ENCODE measurements at places on chromosomes 5 and 9. TPM values are rescaled to one million over a fixed set of nuclear protein-coding genes. Genes with fewer than 3 reads are reported as not detected.
A peak's percentile ranks its signal among the peaks of the same experiment; 100 is the strongest.

DNA sequence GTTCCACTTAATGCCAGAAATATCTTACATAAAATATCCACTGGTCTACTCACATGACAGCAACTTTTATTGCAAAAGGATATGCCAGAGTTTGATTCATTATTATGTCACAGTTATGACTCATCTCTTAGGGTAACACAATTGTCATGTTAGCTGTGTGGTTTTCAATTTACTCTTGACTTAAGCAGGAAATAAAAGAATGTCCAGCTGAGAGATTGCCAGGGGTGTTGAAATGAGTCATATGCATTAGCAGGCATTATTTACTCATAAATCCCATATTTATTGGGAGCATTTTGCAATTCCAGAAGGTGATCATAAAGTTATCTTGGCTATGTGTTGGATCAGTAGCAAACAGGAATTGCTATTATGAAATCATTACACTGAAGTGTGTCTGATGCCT is 1164.6 kb upstream of the CDH18 start:
- DNase-seq, result peak; percentile 95

The GALT gene
- 29.9 TPM for total RNA-seq

- no peak for DNase-seq
Measured at GRCh38 chr5:179801304-179802206, 5.1 kb downstream of the MGAT4B start.

- DNase-seq, result no peak
Measured at GRCh38 chr9:11973011-11973410, 720.2 kb upstream of the TYRP1 start.

- no peak for DNase-seq
Measured at GRCh38 chr5:32297181-32298058, 15.3 kb downstream of the MTMR12 start.

DNA sequence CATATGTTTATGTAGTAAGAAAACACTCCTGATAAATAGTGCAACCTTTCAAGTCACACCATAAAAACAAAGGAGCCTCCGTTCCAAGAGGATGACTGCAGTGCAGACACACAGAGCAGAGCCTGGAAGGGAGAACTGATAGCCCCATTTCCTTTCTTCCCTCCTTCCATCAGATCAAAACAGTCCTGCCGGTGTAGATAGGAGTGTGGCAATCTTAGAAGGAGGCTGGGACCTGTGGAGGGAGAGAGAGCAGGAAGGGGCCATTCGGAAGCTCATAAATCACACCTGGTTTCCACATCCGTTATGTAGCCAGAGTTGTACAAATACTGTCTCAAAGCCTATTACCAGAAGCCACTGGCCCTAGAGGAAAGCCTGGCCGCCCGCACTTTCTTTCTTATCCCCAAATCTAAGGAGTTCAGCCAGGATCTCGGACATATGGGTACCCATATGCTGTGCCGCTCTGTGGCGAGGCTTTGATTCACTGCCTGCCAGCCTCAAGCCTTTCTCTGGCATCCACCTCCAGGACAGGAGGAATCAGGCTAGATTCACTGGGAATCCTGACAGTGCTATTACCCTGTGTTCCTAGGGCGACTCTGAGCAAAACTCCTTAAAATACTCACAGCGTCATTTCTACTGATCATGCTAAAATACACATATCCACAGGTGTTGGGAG is 26.9 kb downstream of the DAP start:
- DNase-seq, result no peak

DNA sequence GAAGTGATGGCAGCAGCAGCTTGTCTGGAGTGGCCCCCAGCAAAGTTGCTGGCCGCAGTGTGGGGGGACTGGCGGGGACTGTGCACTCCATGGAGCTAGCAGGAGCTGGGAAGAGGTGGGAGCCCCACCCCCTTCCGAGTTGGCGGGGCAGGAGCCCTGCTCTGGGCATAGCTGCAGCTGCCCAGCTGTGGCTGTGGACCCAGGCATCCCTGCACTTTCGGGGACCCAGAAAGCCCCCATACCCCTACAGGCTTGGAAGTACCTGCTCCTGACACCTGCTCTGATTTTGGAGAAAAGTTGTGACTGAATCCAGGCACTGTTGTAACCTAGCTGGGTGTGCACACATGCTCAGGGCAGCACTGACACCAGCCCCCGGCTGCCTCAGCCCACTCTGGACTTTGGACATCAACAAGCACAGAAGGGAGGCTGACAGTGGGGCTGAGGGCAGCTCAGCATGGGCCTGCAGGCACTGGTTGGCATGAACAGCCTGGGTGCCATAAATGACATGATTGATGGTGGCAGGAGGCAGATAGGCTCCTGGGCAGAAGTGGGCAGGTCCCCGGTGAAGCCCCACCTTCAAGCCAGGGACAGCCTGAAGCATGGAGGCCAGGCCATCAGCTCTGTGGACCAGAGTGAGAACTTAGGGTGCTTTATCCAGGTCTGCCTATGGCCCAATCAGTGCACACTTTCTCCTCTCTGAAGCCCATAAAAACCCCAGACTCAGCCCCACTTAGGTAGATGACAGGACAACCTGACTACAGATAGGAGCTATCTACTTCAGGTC is 12.6 kb downstream of the LMBRD2 start:
- DNase-seq, result no peak

- peak; percentile 60 for DNase-seq
Measured at GRCh38 chr9:90925581-90926257, 124.1 kb downstream of the SYK start.

DNA sequence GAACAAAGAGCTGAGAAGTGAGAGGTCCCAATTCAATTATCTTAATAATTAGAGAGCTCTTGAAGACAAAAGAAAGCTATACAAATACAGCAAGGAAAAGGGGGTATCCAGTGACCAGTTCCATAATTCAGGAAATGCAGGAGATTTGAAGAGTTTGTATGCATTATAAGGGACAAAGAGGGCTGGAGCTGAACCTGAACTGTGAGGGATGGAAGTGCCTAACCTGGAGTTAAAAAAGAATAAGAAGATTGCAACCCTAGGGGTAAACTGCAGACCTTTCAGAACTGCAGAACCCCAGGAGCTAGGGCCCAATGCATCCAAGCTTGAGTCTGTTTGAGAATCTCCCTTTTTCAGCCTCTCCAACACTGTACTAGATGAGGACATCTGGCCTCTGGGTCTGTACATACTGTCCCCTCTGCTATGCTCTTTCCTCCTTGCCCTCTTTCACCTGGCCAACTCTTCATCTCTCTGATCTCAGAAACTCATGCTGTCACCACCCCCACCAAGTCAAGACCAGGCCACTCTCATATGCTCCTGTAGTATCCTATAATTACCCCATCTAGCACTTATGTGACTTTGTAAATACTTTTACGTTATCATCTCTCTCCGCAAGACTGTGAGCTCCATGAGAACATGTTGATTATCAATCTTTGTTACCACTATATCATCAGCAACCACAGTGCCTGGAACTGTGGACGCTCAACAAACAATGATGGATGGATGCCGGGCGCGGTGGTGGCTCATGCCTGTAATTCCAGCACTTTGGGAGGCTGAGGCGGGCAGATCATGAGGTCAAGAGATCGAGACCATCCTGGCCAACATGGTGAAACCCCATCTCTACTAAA is 6.6 kb upstream of the PRKACG start:
- DNase-seq, result no peak

DNA sequence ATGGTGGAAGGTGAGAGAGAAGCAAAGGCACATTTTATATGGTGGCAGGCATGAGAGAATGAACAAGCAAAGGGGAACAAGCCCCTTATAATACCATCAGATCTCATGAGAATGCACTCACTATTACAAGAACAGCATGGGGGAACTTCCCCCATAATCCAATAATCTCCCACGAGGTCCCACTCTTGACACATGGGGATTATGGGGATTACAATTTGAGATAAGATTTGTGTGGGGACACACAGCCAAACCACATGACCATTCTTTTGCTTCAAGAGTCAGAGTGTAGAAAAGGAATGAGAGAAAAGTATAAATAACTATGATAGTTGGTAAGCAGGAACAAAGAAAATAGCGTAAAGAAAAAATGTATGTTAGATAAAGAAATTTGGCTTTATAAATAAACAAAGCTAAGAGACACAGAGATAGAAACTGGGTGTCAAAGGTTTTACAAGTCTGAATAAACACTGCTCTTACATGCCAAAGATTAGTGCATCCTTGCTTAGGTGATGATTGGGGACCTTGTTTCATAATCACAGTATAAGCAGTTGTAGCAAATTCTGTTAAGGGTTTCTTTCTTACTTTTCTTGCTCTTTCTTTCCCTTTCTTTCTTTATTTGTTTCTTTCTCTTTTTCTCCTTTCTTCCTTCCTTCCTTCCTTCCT is 91.9 kb upstream of the PAPPA start:
- no peak for DNase-seq

DNA sequence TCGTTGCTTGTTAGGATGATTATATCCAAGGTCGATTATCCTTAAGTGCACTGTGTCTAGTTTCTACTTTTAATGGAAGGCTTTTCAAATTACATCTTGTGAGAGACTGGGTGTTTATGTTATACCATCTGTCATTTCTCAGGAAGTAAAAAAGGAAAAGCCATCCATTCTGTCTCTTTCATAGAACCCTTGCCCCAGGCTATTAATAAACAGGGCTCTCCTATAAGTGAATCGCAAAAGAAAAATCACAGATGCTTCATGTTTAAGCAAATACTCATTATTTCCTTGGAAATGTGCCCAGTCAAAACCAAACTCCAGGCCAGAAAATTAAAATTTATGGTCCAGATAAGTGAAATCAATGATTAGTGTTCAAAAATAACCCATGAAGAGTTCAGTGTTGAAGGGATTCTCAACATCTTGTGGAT is 58.1 kb downstream of the STARD4 start:
- no peak for DNase-seq

DNA sequence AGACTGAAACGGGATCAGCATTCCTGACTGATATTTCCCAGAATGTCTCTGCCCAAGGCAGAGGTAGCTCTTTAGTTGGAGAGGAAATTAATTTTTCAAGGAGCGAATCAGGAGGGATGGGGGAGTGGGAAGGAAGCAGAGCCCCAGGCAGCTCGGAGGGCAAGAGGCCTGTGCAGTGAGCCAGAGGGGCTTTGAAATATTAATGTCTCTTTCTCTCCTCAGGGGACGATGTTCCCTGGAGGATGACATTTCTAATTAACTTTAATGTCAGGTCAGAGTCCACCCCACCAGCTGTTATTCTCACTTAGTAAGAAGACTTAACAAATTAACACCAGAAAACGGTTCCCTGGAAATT is 45.6 kb downstream of the SLC6A7 start:
- no peak for DNase-seq

- no peak for DNase-seq
Measured at GRCh38 chr5:126066836-126067235, 356.4 kb upstream of the GRAMD2B start.

DNA sequence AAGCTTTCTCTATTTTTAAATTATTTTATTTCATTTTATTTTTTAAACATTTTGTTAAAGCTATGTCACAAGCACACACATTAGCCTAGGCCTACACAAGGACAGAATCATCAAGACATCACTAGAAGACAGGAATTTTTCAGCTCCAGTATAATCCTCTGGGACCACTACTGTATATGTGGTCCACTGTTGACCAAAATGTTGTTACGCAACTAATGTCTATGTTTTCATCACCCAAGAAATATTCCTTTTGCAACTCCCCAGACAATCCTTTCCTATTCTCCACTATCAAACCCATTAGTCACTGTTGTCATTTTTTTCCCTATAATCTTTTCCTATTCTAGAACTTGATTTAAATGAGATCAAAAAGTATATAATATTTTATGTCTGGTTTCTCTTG is 2371.7 kb upstream of the C9orf72 start:
- DNase-seq, result no peak
